ENCODE measurements at places on chromosomes 11 and 22.
A peak's percentile ranks its signal among the peaks of the same experiment; 100 is the strongest.

- no peak for DNase-seq
These were observed 6.5 kb downstream of the SF1 start for GRCh38 chr11:64771861-64772260.

DNA sequence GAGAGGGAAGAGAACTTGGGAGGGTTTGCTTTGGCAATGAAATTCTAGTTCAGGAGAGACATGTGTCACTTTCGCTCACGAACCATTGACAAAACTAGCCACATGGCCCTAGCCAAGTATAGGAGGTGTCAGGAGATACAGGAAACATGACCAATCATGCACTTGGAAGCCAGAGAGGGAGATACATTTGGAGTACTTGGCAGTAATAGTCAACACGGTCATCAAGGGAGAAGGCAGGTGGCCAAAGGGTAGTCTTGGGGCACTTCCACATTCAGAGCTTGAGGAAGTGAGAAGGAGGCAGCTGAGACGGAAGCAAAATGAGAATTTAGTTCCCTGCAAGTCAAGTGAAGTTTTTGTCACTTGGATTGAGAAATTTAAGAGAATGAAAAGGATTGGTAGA is 26.4 kb upstream of the KIRREL3 start:
- DNase-seq, result no peak

DNA sequence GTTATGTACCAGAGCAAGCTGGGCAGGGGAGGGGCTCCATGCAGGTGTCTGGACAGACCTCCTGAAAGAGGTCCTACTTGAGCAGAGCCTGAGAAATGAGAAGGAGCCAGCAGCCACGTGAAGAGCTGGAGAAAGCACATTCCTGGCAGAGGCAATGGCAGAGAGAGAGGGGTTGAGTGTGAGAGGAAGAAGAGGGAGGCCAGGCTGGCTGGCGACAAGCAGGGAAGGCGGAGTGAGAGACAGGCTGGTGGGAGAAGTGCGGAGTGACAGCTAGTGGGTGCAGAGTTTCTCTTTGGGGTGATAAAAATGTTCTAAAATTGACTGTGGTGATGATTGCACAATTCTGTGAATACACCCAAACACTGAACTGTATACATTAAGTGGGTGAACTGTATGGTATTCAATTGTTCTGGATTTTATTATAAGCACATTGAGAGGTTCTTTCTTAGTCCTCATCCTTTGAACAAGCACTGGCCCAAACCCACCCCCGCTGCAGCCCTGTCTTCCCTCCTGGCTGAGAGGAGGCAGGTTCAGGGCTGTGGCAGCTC is 29.4 kb downstream of the RPL27A start:
- DNase-seq, result no peak

DNA sequence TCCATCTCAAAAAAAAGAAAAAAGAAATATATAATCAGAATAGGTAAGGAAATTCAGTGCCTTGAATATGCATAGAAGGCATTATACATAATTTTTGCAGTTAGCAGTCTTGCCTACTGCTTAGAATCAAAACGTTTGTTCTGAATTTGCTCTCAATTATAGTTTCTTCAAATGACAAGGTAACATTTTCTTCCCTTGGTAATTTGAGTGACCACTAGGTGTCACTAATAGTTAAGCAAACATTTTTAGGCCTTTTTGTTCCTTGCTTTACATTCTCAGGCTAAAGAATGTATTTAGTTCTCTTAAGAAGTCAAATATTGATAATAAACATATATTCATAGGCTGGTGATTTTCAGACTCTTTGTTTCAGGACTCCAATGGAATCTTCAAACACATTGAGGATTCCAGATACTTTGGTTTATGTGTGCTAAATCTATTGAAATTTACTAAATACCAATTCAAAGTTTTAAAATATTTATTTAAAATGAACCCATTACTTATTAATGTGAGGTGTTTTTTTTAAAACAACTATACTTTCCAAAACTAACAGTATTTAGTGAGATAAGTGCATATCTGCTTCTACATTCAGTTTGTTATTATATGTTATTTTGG is 55.0 kb upstream of the DEPDC7 start:
- DNase-seq, result no peak

GRCh38 chr22:23689414-23689813 is 1.4 kb upstream of the RGL4 start:
- no peak for DNase-seq

DNA sequence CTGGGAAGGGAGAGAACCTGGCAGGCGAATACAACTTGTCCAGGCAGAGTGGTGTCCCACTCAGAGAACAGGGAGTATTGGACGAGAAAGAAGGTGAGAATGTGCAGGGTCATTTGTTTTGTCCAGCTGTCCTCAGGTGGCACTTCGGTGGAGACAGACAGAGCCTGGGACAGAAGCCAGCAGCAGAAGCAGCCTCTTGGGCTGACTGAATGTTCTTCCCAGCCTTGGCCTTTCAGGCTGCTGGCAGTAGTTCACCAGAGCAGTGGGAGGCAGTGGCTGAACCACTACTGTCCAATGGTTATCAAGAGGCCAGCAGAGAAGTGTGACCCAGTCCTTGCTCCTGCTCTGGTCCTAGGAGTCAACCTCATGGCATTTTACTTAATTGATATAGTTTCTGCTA is 331.1 kb upstream of the NARS2 start:
- DNase-seq, result no peak

DNA sequence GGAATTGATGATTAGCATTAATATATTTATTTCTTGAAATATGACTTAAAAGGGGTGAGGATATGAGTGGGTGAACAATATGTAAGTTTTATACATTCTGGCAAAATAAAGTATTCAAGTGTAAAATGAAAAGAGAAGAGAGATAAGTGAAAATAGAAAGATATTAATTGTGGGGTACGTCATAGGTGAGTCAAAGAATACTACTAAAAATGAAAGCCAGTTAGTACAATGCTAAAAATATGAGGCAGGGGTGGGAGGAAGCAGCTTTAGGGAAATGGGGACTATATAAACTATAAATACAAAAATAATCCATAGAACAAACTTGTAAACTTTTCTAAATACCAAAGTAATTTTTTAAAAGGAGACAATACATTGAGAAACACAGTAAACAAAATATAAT is 661.4 kb downstream of the CNTN5 start:
- DNase-seq, result no peak

- no peak for DNase-seq
These were observed 60.0 kb downstream of the SLC22A12 start for GRCh38 chr11:64650923-64651523.

- DNase-seq, result no peak
These were observed 7.5 kb upstream of the WEE1 start for GRCh38 chr11:9565822-9566560.

GRCh38 chr11:3122775-3123201 is 42.3 kb downstream of the OSBPL5 start:
- DNase-seq, result no peak

GRCh38 chr11:27387362-27387761 is 24.3 kb upstream of the CCDC34 start:
- no peak for DNase-seq

DNA sequence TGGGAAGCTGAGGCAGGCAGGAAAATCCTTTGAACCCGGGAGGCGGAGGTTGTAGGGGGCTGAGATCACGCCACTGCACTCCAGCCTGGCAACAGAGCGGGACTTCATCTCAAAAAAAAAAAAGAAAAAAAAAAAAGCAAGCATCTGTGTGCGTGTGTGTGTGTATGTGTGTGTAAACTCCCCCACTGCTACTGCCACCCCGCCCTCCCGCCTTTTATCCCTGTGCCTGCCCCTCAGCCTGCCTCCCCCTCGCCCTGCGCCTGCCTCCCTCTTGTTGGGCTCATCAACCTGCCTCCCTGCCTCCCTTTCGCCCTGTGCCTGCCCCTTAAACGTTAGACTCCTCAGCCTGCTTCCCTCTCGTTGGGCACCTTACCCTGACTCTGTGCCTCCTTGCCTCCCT is 18.0 kb downstream of the TMEM258 start:
- DNase-seq, result no peak

GRCh38 chr11:60740573-60740972 is 16.1 kb downstream of the MS4A18 start:
- no peak for DNase-seq

DNA sequence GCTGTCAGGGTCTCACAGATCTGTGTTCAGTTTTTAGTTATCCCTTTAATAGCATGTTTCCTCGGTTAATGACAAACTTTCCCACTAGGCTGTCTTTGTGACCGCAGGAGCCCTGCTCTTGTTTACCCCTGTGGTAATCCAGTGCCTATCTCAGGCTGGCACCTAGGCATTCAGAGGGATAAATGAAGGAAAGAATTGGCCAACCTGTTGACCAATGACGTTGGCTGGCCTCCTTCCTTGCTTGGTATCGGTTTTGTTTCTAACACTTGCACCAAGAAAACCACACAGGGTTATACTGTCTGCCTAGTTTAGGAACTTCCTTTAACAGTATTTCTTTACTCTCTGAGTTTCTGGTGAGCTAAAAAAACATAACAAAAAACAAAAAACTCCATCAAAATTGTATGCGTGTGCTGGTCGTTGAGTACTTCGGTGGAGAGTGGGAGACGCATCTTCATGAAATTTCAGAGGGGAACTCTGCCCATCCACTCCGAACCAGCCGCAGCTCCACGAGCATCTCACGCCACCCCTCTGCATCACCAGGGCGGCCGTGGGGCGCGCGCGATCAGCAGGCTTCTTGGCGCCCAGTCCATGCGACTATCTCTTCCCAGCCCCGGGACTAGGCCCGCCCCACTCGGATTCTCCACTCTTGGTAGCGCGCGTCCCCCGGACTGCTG is 563 bp upstream of the ENDOD1 start:
- no peak for DNase-seq

DNA sequence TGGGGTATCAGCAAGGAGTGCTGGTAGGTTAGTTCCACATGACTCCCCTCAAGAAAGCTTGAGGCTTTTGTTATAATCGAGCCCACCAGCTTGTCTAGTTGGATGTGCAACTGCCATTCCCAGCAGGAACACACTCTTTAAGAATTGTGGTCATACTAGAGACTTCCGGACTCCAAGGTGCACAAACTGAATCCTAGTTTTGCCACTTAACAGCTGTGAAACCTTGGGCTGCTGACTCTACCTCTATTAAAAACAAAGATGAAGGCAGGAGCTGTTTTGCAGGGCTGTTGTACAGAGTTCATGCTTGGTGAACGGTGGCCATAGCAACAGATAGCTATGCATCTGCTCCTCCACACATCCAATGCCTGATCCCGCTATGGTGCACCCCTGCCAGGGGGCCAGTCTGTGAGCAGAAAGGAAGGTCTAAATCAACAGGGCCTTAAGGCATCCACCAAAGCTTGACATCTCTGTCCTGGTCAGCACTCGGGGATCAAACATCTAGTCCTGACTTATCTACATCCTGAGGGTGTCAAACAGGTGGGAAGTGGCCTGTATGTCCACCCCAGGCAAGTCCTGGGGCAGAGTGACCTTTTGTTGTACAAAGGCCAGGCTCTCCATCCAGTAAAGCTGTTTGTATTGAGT is 36.4 kb downstream of the DKK3 start:
- no peak for DNase-seq

DNA sequence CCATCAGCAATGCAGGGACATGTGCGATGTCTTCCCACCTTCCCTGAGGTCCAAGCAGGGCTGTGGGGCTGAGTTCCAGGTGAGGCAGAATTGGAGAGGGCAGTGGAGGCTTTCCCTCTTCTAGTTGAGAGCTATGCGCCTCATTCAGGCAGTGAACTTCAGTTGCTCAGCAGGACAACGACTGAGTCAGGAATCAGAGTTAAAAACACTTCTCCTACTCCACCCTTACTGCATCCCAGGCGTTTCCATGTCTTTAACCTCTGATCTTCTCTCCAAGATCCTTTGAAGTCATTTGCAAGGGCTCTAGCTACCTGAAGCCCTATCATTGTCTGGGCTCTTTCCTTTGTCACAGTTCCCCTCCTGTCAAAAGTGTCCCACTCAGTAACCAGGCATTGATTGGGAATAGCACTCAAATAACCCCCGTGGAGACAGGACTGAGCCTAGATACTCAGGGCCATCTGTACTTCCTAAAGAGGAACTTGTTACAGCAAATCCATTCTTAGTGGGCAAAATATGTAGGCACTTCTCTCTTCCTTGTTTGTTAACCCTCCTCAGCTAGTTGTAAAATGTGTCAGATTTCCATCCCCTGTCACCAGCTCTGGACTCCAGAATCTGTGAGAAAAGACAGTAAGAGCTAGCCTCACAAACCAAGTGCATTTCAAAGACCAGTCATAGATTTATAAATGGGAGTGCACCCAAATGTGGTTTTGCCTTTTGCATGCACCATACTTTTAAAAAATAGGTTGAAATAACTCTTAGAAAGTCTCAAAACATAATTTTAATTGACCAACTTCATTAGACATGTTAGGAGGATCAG is 72.5 kb upstream of the MYO18B start:
- DNase-seq, result no peak

DNA sequence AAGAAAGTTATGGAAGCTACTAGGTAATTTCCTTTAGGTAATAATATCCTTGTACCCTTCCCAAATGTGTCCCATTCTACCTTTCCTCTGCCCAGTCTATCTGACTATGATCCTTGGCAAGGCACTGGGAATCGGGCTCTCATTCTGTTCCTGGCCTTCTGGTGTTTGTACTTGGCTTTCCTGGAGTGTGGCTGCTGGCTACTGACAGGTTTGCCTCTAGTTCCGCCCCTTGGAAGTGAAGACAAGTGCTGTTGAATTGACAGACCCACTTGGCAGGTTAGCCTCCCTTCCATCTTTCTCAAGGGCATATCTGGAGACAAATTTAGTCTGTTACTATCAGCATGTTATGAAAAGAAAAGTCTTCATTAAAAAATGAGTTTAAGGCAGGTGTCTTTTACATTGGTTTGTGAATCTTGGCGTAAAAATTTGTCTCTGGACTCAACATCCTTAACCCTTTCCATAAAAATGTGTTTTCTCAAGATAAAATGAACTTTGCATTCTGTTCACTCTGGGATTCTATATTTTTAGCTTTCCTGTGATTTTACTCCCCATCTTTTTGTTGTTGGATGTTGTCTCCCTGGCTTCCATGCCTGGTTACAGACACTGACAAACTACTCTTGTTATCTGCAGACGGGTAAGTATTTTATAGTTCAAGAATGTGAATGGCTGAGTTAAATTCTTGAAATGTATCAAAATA is 287.4 kb upstream of the PDGFD start:
- no peak for DNase-seq

DNA sequence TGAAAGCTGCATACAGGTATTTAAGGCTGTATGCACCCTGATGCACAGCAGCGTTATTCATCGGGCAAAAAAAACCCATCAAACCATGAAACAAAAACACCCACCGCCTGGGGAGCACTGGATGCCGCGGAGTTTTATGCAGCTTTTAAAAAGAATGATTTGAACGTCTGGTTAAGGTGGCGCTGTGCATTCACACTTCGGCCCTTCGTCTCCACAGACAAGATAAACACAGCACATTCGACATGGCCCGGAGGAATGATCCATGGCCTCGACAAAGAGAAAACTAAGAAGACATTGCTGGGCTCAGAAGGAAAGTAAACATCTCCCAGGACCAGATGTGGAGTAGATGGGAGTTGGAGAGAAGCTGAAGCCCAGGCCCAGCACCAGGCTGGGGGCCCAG is 40.8 kb upstream of the GAL start:
- no peak for DNase-seq

- peak; percentile 74 for DNase-seq
These were observed 47.5 kb upstream of the SCUBE2 start for GRCh38 chr11:9138612-9139579.

DNA sequence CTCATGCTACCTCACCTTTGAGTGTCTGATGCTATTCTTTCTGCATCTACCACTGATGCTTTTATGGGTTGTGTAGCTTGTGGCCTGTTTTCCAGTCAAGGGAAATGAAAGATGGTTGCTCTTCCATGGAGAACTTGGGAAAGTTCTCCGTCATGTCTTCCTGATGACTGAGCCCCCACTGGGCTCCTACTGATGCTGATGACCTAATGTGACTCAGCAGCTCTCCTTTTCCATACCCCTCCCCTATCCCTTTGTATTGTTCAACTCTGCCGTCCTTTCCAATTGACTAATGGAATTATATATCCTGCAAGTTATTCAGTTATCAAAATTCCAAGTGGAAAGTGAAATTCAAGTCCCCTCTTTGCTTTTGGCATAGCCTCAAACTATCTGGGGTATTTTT is 44.7 kb downstream of the REXO2 start:
- no peak for DNase-seq
